Stimulated activated CD8-positive, alpha-beta memory T cell treated with anti-CD3 and anti-CD28 coated beads, Interleukin-7, amount 100 ng/mL, for 1 hour (primary cell): ENCODE measurements at places on chromosomes 11 and 22.

GRCh38 chr11:36722421-36722820, 124.4 kb upstream of the RAG2 start:
- no peak for DNase-seq

GRCh38 chr11:66728693-66729385, at the start of gene SPTBN2:
TSS of gene SPTBN2 (minus strand) at chr11:66729216. CDS start at chr11:66721240, 7,976 bp downstream.
- DNase-seq, result no peak

- DNase-seq, result no peak
These were observed 395.7 kb downstream of the MN1 start for GRCh38 chr22:27405672-27406388.

DNA sequence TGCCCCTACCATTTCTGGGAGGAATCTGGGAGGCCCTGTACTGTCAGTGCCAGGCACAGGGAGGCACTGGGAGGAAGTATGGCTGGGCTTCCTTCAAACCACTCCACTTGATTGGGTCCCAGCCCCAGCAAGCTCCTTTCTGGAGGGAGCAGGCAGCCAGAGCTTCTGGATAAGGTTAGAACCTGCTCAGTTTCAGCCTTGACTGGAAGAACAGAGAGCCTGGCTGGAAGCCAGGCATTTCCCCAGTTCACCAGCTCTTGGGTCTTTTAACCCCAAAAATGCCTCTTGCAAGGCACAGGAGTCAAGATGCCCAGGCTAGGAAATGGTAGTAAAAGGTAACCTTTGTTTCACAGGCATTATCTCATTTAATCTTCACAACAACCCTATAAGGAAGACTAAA, 9.0 kb upstream of the KCTD14 start:
- no peak for DNase-seq

DNA sequence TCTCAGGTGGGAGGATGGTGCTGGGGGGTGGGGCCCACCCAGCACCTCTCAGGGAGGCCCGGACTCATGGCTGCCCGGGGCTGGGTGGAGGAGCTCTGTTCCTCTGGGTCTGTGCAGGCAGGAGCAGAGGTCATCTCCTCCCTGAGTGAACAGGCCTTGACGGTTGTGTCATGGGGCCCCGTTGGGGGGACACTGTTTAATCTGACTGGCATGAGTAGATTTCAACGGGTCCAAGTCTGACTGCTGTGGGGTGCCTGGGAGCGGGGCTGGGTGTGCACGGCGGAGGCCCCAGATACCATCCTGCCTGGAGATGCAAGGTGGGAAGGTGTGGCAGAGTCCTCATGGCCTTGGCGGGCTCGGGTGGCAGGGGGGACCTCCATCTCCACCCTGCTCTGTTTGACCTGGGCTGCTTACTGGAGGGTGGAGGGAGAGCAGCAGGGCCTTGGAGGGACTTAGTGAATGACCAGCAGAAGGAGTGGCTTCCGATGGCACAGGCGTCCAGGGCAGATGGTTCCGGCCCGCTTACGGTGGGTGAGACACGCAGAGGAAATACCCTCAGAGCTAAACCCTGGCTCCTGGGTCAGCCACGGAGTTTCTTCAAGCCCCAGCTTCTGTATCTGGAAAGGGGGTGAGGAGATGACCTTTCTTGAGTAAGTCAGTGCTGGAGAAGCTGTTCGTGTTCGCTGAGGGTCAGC, 48.7 kb downstream of the SMIM38 start:
- DNase-seq, result no peak

DNA sequence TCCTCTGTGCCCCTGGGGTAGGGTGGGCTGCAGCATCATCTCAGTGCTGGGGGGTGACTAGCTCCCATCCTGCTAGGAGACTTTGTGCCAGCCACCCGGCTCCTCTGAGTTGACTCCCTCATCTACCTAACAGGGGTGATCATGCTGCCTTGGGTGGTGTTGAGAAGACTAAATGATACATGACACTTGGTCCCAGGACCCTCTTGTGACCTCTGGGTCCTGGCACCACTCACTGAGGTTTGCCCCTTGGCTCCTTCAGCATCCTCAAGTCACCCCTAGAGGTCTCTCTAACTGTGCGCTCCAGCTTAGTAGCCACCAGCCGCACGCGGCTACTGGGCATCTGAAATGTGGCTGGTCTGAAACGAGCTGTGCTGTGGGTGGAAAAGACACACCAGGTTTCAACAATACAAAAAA, 72.1 kb downstream of the LRRC32 start:
- no peak for DNase-seq
